ENCODE measurements at places on chromosomes 7 and 10.
A peak's percentile ranks its signal among the peaks of the same experiment; 100 is the strongest.

- DNase-seq, result no peak
Observed at GRCh38 chr10:119365773-119366599, 158.6 kb downstream of the GRK5 start.

GRCh38 chr10:21173802-21174714 lies 276.9 kb upstream of the NEBL start:
- DNase-seq, result peak; percentile 66

GRCh38 chr10:5681930-5682329 lies 2.7 kb upstream of the TASOR2 start:
- no peak for DNase-seq

GRCh38 chr7:55028011-55028410 lies 9.2 kb downstream of the EGFR start:
- no peak for DNase-seq

DNA sequence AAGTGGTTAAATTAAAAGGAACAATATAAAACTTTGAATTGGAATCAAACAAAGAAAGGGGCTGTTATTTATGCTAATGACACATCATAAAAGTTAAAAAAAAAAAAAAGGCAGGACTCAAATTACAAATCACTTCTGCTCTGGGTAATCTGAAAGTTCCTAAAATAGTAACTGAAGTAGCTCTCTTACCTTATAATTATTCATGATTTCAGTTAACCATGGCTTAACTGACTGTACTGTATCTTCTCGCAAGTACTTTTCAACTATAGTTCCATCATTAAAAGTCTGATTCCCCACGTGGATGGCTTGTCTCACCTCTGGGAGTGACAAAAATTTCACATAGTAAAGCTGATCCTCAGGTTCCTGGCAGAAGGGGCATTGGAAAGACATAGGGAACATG lies 82.5 kb downstream of the CPVL start:
- no peak for DNase-seq

DNA sequence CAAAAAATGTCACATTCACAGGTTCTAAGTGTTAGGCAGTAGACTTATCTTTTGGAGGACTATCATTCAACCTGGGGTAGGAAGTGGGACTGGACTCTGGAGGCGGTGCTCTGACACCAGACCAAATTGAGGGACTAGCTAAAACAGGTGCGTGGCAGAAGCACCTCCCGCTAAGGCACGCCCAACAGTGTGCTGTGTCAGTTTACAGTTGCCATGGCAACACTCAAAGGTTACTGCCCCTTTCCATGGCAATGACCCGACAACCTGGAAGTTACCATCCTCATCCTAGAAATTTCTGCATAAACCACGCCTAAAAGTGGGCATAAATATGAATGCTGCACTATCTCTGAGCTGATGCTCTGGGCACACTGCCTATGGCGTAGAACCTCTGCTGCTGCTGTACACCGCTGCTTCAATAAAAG lies 14.0 kb upstream of the BLNK start:
- no peak for DNase-seq

- no peak for DNase-seq
Observed at GRCh38 chr7:55247428-55247827, 117.7 kb upstream of the LANCL2 start.

- DNase-seq, result no peak
Observed at GRCh38 chr10:48890888-48891850, 48.5 kb downstream of the LRRC18 start.

DNA sequence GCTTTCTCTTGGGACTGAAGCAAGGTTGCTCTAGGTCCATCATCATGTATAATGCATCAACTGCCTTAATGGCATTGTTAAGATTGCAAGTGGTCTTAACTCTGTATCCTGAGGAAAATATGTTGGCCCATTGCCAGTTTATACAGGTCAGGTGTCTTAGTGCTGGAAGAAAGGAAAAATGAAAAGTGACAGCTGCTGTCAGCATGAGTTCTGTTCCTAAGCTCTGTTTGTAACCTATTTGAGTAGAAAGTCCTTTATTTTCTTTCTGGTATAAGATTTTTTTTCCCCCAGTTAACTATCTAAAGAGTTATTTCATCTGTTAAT lies 127.2 kb downstream of the SRI start:
- no peak for DNase-seq

DNA sequence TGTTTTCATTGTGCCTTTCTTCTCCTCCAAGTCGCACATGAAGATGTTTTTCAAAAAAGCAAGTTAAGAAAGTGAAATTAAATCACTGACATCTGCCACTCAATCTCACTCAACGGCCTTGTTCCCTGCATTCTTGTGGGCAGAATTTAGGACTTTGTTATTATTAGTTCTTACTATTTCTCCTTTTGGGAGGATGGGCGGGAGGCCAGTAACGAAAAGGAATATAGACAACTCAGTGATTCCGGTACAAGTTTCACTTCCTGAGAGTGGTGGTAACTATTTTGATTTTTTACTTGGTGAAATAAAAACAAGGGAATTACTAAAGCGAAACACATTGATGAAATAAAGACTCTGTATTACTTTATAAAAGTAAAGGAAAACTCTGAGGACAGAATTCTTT lies 231.9 kb upstream of the HABP2 start:
- DNase-seq, result no peak

DNA sequence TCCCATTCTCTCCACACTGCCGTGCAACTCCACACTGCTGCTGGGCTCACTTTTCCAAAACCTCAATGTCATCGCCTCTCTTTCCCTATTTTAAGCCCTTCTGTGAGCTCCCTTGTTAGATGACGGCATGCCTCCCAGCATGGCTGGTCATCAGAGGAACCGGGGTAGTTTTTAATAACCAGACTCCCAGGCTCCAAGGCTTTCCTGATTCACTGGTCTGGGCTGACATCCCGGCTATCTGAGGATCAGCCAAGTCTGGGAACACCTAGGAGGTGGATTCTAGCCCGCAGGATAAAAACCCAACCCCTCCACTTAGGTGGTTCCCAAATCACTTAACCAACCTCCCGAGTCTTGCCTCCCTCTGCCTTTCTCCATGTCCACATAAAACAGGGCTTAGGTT lies 295.4 kb upstream of the FZD8 start:
- DNase-seq, result no peak
